ENCODE measurements at places on chromosomes 7 and 10.

- DNase-seq: no peak
Observed at GRCh38 chr10:48484911-48485310, 120.0 kb downstream of the ARHGAP22 start.

DNA sequence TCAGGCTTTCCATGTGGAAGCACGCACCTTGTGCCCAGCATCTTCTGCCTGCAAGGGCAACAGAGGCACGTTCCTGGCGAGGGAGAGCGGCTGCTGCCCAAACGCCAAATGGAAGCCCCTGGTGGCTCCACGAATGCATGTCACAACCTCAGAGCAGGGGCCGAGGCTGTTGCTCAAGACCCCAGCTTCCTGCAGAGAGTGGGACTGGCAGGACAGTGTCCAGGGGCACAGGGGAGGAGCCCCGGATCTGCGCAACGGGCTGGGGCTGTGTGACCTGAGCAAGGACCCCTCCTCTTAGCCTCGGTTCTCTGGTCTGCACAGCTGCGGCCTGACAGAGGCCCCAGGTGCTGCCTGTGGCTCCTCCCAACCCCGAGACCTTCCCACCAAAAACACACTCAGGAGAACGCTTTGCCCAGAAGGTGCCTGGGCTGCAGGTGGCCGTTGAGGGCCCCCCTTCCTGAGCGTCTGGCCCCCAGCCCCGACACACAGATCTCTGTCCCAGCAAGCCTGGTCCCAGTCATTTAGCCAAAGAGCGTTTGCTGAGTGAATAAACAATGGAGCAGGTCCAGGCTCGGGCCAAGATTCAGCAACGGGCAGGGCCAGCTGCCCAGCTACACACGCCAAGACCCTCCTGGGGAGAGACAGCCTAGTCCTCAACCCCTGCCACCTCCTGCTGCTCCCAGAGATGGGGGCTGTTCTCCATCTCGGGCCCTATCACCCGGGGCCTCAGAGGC lies 1.2 kb downstream of the MICALL2 start:
- DNase-seq: no peak

DNA sequence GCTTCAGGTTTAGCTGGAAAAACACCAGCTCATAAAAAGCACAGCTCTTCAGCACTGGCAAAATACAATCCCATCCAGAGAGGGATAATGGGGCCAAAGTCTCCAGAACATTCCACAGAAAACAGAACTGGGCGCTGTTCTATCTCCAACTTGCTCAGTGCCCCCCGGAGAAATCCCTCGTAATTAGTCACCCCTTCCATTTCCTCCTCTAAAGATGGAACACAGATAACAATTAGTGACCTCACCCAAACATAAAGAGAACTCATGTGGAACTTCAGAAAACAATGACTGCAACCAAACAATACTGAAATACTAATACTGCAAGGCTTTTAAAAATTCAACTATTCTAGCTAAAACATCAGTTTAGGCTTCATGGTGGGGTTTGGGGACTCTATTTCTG lies 46.3 kb downstream of the KIAA1549 start:
- no peak for DNase-seq

DNA sequence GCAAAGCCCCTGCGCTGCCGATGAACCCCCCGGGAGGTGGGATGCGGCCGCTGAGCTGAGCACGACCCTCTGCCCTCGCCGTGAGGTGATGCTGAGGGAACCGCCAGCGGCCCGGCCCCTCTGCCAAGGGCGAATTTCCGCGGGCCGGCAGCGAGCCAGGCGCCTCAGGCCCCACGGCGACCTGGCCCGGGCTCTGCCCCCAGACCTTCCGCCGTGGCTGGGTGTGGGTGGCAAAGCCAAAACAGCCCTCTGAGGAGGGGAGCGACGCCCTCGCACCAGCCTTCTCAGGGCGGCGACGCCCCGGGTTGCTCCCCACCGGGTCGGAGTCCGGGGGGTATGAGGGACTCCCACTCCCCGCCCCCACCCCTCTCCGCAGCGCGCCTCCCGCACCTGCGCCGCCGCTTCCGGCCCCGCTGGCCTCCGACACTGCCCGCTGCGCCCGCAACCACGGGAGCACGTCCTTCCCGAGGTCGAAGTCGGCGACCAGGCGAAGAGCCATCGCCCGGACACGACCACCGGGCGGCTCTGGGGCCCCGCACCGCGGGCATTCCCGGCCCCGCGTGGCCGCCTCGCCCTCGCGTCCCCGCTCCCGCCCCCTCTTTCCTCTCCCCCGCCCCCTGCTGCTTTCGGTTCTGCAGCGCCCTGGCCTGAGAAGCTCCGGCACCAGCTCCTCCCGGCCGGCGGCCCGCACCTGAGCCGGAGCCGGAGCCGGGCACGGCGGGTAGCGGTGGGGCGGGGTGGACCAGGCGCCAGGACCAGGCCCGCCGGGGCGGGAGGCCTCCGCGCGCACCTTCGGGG lies at the start of gene GSAP:
Gene GSAP, minus strand, starts transcription at position 527 of the 798 bp plus-strand sequence. Its CDS starts 28 bp downstream, at position 499.
- DNase-seq: peak; percentile 26

DNA sequence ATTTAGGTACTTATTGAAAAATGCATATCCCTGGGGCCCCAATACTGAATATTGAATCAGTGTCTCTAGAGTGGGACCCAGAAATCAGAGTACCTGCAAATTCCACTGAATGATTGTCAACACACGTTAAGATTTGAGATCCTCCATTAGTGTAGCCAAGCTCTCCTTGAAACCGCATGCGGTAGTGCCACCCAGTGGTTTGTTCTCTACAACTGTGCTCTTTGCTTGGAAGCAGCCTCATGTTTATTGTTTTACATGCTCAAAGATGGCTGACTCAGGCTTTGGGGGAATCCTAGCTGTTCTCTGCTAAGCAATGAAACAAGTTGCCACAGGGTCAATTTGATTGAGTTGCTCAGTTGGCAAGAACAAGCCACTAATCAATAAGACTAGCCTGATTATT lies 340.2 kb upstream of the CELF2 start:
- DNase-seq: peak; percentile 54

DNA sequence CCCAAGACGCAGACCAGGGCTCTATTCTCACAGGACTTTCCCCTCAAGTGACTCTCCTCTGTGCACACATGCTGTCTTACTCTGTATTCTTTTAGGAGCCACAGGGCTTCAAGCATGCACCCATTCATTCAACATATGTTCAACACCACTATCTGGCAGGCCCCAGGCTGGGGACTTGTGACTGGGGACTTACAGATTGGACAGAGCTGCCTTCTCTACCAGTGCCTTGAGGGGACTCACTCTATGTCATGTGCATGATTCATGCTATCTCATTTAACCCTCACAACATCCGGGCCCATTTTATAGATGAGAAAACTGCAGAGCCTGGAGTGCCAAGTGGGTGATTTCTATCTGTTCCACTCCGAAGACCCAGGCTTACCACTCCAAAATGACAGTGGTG lies 34.3 kb downstream of the MYL10 start:
- DNase-seq: no peak

- peak; percentile 70 for DNase-seq
Observed at GRCh38 chr7:155001756-155002410, 1.0 kb downstream of the PAXIP1 start.

DNA sequence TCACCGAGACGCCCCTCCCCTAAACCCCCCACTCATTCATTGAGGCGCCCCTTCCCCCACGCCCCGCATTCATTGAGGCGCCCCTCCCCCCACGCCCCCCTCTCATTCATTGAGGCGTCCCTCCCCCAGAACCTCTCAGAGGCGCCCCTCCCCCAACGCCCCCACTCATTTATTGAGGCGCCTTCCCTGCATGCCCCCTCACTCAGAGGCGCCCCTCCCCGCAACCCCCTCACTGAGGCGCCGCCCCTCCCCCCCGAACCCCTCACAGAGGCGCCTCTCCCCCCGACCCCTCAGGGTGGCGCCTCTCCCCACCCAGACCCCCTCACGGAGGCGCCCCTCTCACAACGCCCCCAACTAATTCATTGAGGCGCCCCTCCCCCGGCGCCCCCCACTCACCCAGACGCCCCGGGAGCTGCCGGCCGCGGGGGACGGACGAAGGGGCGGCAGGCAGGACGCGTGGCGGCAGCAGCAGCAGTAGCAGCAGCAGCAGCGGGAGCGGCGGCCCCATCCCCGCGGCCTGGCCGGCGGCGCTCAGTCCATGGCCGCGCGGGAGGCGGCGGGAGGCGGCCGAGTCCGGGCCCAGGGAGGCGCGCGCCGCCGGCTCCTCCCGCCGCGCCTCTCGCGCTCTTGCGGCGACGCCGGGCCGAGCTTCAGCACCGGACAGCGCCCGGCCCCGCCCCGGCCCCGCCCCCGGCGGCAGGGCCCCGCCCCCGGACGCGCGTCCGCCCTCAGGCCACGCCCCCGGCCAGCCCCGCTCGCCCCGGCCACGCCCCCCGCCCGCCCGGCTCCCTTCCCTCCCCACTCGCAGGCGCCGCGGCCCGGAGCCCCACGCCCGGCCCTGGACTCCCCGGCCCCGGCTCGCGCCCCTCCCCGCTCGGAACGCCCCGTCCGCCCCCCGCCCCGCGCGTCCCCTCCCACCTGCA lies at the start of gene PTPRN2:
Gene PTPRN2, minus strand, starts transcription at position 662 of the 923 bp plus-strand sequence.
- DNase-seq: peak; percentile 55

DNA sequence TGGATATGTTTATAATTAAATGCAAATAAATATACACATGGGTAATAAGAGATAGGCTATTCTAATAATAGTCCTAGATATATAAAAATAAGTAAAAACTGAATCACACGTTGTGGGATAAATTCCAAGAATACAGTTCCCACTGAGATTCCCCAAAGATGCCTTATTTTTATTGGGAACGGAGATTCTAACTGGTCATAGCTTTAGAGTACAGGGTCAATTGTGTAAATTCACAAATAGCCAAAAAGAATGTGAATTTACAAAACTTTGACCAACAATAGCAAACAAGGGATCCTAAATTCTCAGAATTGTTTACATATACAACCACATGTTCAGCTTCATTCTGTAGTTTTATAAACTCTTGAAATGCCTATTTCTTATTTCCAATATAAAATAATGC lies 65.0 kb downstream of the VSTM4 start:
- no peak for DNase-seq

DNA sequence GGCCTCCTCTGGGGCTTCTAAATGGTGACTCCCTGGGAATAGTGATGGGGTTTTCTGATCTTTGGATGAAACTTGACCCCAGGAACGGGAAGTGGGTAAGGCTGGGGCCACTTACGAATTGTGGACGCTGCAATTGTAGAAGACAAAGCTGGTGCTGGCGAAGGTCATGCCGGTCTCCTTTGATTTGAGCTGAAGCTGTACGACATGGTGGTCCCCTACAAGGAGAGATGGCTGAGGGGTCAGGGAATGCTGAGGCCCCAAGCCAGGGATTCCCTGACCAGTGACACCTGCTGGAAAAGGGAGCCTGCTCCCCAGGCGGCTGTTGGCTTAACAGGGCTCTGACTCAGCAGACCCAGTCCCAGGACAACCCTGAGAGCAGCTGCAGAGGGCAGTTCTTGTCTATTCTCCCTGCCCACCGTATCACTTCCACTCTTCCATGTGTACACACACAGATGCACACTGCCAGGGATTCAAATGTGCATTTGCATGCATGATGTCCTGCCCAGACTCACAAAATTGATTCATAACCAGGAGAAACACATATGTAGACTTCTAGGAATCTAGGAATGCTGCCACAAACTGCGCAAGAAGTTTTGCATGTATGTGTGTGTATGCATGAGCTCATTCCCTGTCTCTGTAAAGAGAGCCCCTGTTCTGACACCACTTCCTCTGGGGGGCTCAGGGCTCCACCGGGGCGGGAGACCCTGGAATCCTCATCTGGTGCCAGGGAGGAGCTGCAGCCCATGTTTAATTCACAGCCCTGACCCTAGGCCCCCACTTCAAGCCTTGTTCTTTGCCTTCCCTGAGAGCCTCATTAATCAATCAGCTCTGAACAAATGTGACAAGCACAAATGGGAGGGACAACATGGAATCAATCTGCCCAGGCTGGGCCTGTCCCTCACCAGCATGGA lies 350.0 kb downstream of the PLXNA4 start:
- DNase-seq: no peak

All from hematopoietic multipotent progenitor cell treated with erythropoietin and hydrocortisone succinate and interleukin-3 and kit ligand, for 8 days (in vitro differentiated cells).